Fibroblast of skin of left quadriceps (primary cell): ENCODE measurements at places on chromosomes 5 and 9.

DNA sequence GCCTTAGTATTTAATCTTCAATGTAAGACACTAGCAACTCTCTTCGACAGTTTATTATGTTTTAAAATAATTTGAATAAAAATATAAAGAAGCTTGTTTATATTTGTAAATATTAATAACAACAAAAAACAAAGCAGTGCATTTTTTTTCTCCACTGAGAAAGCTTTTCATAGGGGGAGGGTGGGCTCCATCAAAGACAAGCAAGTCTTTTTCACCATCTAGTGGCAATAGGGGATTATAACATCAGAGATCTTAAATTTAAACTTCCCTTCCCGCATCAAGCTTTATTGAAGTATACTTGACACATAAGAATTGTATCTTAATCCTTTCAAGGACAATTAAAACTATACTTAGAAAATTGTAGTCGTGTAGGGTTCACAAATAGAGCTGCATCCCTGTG is 9.3 kb upstream of the OR13F1 start:
- DNase-seq: peak; percentile 2

- peak; percentile 57 for DNase-seq
These were observed 531.2 kb upstream of the ZNF608 start for GRCh38 chr5:125277494-125278154.

DNA sequence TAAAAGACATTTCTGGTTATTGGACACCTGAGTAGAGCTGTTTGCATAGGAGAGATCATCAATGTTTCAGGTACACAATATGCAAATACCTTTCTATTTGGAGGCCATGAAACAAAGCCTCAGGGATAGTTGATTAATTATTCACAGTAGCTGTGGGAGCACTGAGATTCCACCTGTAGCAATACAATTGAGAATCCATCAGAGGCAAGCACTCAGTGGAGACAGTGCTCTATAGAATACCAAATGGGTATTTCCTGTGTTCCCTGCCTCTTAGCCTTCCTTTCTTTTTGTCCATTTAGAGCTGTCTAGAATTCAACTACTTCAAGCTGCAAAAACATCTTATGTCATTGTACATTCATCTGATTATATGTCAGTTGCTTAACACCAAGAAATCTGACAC is 1754.0 kb upstream of the ACO1 start:
- DNase-seq: no peak

- DNase-seq: no peak
These were observed 573.9 kb downstream of the ZNF608 start for GRCh38 chr5:124172389-124173003.

DNA sequence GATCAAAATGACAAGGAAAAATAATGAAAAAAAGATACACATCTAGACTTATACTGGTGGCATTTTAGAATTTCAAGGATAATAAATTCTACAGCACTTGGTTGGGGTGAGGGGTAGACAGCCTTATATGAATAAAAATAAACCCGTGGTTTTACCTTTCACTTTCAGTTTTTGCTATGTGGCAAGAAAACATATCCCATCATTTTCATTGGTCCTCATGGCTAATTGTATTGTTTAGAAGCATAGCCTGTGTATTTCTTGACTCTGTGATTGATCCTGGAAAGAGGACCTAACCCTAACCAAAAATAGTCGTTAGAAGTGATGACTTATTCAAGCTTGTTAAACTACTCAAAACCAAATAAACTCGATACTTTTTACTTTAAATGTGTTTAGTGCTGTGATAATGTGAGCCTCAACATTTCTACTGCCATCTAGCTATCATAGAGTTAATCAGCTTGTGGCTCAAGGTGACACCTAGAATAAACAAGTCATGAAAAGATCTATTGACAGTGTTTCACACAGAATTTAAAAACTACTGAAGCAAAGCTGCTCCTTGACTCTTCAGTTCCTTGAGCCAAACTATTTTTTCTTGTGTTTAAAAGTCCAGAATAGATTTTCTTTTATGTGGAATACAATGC is 153.3 kb upstream of the IZUMO3 start:
- DNase-seq: no peak

- no peak for DNase-seq
These were observed 20.6 kb downstream of the PITX1 start for GRCh38 chr5:135013445-135013844.
